ENCODE measurements at places on chromosomes 1 and 21.
A peak's percentile ranks its signal among the peaks of the same experiment; 100 is the strongest.

DNA sequence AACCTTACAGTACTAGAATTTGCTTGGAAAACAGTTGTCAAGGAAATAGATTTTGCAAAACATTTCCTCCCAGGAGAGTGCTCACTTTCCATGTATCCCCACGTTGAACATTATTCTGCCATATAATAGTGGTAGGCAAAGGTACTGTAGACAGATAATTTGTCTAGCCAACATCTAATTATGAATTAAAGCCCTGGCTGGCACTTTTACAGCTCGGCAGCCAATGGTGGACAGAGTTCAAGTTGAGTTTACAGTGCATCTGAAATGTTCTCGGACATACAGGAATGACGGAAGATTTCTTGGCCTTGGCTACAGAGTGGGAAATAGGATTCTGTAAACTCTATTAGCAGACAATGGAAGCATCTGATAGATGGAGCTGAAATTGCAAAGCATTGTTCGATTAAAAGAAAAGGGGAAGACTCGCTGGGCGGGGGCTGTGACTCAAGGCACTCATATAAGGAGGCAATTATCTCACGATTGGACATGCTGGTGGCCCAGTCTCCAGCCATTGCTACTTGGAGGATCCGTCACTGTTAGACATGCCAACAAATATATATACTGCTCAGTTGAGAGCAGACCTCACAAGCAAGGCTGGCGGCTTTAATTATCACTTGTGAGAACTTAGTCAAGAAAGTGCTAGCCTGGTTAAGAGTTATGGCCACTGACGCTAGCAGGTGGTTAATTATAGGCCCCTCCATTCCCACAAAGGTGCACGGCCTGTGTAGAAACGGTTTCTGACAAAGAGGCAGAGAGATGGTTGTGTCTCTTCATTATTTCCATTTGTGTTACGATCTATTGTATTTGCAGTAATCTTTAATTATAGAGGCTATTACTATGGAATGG is 48.0 kb downstream of the MAN1C1 start:
- no peak for ATAC-seq

DNA sequence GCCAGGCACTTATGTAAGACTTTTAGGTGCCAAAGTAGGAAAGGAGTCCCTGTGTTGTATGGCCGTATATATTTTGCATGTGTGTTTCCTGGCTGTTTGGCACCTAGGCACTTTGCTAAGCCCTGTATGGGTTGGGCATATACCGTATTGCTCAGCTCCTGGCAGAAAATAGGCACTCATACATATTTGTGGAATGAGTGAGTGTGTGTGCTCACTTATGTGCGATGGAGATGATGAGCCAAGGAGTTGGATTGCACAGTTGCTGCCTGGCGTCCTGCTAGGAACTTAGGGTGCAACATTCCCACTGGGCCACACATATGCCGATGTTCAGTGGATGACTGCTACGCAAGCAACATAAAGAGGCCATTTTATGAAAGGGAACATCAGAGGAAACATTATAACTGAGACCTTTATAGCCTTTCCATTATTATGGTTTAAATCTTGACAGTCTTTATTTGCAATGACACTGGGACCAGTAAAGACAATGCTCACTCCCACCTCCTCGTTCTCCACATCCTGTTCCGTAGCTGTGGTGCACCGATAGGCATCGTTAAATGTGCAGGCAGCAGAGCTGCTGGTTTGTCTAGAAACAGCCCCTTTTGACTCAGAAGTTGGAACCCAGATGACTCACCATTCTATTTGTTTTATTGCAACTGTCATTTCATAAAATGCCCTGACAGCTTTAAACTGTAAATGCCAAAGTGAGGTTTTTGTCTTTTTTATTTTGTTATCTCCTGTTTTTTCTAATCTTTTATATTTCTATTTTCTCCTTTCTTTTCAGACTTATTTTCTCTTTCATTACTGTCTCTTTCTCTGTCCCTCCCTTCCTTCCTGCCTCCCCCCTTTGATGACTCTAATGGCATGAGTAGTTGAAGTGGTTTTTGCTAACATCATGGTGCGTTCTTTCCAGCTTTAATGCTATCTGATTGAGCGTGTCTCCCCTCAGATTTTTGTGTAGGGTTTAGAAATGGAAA is 36.1 kb downstream of the PEX14 start:
- peak; percentile 98 for ATAC-seq

DNA sequence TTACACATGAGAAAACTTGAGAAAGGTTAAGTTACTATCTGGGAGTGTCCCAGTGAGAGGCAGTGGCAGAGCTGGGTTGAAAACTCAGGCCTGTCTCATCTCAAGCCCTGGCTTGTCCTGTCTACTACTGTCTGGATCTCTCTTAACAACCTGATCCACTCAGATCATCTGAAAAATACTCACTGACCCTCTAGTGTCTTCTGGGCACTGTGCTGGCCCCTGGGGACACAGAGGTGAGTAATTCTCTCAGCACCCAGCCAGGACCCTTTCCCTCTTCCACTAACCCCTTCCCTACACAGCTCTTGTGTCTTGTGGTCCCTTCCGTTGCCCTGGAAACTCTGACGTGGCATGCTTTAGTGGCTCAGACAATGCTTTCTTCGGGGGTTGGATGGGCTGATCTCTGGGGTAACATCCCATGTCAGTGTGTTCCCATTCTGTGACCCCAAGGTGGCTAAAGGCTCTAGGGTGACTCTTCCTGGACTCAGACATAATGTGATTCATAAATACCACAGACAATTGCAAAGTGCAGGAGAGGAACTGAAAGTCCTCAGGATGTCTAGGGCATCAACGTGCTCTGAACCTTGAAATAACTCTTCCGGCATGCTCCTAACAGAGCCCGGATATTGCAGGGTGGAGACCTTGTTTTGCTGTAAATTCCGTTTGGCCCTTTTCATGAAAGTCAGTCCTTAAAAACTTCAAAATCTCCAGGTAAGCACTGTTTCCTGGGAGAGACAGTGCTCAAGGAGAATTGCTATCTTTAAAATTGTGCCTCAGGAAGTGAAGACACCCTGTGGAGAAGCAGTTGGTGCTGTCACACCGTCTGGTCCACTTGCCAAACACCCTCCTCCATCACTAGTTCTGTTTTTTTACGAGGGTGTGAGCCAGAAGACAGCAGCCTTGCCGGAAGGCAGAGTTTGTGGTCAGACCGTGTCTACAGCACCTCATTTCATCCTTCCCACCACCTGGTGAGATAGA is 4.0 kb downstream of the SHISAL2A start:
- ATAC-seq: peak; percentile 57

DNA sequence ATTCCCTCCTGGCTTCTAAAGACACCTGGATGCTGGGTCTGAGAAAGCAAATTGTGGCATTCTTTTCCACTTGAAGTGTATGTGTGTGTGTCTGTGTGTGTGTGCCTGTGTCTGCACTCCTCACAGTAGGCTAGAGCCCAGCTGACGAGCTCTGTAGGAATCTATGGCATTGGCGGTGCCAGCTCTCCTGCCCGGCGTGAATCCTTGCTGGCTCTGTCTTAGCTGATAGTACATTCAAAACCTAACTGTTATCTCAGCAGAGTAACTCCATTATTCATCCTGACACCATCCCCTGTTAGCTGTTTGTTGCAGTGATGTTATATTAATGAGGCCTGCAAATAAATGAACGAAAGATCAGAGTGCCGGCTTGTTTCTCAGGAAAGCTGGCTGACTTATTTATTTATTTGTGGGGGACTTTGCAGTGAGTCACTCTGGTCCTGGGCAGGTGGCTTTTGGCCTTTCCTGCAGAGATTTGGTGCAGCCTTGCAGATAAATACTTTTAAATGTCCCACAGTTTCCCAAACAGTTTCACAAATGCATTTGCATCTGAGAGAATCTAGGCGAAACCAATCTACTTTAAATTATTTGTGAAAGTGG is 160.6 kb upstream of the CD34 start:
- no peak for ATAC-seq

DNA sequence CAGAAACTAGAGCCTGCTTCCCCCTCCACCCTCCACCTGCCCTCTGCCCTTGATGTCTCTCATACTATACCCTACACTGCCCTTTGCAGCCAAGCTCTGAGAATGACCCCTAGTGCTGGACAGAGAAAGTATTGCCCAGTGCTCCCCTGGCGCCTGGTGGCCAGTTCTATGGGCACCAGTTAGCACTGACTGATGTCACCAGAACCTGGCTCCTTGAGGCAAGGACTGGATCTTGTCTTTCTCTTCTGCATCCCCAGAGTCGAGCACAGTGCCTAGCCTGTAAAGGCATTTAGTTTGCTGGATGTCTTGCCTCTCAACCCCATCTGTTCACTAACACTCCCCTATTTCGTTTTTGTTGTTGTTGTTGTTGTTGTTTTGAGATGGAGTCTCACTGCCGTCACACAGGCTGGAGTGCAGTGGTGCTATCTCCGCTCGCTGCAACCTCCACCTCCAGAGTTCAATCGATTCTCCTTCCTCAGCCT is 5.9 kb downstream of the PHLDA3 start:
- no peak for ATAC-seq

DNA sequence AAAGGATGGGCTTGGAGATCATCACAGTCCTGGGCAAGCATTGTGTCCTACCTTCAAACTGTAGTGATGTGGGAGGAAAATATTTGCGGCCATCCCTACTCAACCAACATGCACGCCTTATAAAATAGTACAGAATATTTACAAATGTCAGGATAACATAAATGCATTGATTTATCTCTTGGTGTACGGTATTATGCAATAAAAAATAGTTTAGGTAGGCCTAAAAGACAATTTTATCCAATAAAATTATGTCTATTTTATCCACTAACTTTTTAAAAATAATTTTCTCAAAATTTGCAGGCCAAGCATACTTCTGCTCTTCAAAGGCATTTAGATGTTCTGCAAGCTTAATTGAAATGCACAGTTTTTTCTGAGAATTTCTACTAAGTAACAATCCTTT is at the start of gene OR2T1:
TSS of gene OR2T1 (plus strand) at position 301 of the 400 bp plus-strand sequence. CDS start 3,100 bp downstream, outside the sequence.
- no peak for ATAC-seq

GRCh38 chr21:43574741-43575472 is 84.4 kb downstream of the HSF2BP start:
- no peak for ATAC-seq

DNA sequence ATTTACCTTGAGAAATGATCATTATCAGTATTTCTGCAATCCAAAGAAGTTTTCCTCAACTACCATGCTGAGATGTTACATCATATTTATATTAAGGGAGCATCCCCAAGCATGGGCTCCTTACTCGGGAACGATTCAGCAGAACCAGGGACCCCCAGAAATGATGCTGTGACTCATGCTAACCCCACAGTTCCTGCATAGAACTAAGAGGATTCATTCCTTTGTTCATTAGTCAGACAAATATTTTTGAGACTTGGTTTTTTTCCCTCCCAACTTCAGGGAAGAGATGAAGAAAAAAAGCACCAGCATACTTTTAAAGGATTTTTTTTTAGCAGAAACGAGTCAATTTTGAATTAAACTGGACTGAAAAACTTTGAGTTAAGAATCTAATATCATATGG is 49.2 kb upstream of the COL24A1 start:
- no peak for ATAC-seq

DNA sequence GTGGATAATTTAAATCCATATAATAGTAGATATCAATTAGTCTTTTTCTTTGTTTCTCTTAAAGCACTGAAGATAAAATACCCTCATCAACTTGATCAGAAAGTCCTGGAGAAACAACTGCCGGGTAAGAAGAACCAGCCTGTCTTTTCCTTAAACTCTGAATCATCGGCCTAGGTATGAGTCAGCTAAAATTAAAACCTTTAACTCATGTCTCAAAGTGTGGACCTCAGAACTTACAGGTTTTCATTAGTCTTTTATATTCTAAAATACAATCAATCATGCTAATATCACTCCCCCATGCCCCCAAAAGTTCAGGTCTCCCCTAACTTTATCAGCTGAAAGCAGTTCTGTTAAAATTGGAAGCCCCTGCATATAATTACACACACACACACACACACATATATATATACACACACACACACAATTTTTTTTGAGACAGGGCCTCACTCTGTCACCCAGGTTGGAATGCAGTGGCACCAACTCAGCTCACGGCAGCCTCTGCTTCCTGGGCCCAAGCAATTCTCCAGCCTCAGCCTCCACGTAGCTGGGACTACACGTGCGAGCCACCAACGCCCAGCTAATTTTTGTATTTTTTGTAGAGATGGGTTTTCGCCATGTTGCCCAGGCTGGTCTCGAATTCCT is 61.3 kb downstream of the B3GALNT2 start:
- peak; percentile 44 for ATAC-seq

GRCh38 chr1:231724876-231725647 is 98.5 kb downstream of the DISC1 start:
- ATAC-seq: peak; percentile 51

GRCh38 chr1:212147581-212148033 is 112.1 kb downstream of the DTL start:
- no peak for ATAC-seq

DNA sequence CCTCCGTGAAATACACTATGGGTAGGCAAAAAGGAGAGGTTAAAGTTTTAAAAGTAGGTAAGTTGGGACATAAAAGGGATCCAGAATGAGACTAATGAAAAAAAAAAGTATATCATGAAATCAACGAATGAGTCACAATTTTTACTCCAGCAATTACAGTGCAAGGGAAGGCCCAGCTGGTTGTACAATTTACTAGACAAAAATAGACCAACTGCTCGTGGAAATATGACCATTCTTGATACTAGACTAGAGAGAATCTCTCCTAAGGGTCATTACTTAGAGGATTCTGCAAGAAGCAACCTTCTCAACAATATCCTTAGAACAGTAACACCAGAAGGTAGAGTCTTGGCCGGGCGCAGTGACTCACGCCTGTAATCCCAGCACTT is 55.1 kb upstream of the EFHD2 start:
- peak; percentile 45 for ATAC-seq
